ENCODE measurements at places on chromosomes 6 and 20.
A peak's percentile ranks its signal among the peaks of the same experiment; 100 is the strongest.

DNA sequence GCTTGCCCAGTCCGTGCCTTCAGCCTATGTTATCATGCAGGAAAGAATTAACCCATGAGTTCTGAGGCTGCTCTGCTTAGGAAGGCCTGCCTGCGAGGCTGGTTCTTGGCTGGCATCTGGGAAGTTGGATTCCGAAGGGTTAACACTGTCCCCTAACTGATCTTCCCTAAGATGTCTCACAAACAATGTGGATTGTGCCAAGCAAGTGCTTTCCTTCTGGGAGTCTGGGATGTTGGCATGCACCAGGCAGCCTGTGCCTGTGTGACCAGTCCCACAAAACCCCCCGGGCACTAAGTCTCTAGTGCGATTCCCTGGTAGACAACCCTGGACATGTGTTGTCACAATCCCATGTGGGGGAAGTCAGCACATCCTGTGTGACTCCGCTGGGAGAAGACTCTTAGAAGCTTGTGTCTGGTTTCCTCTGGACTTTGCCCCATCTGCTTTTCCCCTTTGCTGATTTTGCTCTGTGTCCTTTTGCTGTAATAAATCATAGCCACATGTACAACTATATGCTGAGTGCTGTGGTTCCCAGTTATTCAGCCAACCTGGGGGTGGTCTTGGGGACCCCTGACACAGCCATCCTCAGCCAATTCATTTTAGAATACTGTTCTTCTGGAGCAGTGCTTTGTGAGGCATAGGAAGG, 83.8 kb downstream of the SLC22A23 start:
- DNase-seq, result no peak

DNA sequence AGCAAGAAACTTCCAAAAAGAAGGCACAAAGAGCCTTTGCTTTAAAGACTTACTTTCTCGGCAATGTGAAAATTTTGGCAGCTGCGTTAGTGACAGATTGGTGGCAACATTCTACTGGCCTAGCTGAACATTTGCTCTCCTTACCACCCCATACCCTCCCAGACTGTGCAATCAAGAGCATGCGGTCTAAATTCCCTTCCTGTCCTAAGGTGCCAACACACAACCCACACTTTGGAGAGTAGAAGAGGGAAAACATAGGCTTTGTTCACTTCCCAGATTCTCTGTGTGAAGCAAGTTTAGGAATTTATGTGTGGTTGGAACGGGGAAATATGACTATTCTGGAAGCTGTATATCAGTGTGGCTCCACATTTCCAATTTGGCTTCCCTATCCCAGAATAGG, 29.8 kb upstream of the NEDD9 start:
- no peak for DNase-seq

DNA sequence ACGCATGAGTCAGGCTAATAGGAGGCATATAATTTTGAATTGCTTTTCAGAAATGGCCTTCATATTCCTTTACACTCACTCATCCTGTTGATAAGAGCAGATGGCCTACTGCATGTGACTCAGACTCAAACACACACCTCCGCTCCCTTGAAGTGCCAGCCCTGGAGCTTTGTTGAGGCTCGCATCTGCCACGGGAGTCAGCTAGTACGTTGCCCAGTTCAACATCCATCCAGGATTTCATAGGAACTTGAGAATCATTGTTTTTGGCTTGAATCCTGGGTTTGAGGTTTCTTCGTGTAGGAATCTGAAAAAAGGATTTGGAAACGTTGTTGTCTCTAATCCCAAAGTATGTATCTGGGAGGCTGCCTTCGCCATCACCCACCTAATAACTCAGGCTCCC, 87.4 kb upstream of the JAG1 start:
- peak; percentile 16 for DNase-seq

GRCh38 chr20:18057101-18057993, at the start of gene OVOL2:
TSS of gene OVOL2 (minus strand) at chr20:18057916. CDS start at chr20:18057634, 282 bp downstream.
- DNase-seq, result no peak

DNA sequence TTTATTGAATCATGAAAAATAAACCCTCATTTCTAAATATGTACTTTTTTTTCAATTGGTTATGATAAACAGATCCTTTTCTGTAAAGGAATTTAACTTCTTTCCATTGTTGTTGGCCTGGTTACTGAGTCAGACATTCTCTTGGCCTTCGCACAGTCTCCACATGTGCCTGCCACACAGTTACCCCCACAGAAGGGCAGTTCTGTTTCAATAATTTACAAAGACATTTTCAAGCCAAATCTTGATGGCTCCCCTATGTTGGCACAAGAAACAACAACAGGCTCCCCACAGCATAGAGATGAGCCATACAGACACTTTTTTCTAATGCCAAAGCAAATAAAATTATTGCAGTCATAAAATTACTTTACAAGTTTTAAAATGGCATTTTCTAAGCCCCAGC, 55.6 kb upstream of the BEND6 start:
- peak; percentile 95 for DNase-seq

GRCh38 chr20:14672066-14672465, 334.7 kb upstream of the FLRT3 start:
- DNase-seq, result no peak

- no peak for DNase-seq
Observed at GRCh38 chr6:31121131-31121790, 1.0 kb upstream of the CDSN start.

DNA sequence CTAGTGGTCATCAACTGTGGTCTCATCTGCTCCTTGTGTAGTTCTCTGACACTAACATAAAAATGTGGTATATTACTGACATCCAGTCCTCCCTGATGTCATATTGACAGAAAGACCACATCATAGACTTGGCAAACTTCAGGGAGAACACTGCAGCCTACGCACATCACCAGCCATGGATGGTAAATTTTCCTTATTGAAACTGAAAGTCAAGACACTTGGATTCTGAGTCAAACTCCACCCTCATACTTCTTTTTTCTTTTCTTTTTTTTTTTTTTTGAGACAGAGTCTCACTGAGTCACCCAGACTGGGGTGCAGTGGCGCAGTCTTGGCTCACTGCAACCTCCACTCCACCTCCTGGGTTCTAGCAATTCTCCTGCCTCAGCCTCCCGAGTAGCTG, 25.4 kb downstream of the NDRG3 start:
- no peak for DNase-seq

- DNase-seq, result no peak
Observed at GRCh38 chr6:138264372-138264880, 46.1 kb upstream of the PBOV1 start.

DNA sequence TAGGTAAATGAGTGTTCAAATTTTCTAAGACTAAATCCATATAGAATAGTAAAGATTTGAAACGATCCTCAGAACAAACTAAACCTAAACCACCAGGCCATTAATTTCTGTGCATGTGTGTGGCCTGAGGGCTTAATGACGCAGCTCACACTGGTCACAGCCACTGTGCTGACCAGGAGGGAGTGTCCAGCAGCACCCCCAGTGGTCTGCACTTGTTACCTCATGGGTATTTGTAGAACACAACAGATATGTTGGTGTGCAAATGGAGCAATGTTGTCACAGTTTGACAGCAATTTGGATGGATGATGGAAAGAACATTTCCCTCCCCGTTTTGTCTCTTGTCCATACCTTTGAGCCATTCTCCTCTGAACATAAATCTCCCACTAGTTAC, 122.4 kb upstream of the EXOC2 start:
- no peak for DNase-seq

DNA sequence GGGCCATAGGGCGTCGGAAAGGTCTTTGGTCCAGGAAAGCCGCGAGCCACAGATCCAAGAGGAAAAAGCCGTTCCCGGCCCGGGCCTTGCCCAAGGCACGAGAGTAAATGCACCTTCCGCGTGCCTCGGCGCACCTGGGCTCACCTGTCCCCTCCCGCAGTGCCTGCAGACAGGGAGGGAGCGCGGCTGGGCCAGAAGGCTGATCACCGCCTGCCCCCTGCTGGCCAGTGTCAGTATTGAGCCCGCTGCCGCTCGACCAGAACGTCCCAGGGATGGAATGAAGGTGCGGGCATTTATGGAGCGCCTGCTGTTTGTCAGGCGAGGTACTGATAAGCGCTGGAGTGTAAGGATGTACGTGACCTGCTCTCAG, 679 bp upstream of the LPIN3 start:
- DNase-seq, result peak; percentile 40

GRCh38 chr20:39800111-39800510, 838.0 kb downstream of the DHX35 start:
- DNase-seq, result peak; percentile 25

- no peak for DNase-seq
Observed at GRCh38 chr20:19049514-19049913, 162.9 kb upstream of the SLC24A3 start.

DNA sequence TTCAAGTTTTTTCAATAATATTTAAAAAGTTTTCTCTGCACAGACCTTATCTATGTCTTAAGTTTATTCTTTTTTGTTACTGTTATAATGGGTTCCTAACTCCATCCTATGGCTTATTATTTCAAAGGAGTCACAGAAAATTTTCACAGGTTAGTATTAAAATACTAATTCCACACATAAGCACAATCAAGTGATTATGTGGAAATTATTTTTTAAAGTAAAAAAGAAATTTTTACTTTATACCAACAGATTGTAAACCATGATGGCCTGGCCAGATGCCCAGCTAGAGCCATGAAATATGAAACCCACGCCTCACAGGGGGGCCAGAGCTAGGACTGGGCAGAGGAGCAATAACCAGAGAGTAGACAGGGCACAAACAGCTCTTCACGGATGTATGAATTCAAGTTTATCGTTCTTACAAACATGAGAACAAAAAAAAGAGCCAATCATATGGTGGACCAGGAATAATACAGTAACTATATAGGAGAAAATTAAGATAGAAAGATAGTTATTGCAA, 34.0 kb downstream of the NUDT3 start:
- peak; percentile 67 for DNase-seq

DNA sequence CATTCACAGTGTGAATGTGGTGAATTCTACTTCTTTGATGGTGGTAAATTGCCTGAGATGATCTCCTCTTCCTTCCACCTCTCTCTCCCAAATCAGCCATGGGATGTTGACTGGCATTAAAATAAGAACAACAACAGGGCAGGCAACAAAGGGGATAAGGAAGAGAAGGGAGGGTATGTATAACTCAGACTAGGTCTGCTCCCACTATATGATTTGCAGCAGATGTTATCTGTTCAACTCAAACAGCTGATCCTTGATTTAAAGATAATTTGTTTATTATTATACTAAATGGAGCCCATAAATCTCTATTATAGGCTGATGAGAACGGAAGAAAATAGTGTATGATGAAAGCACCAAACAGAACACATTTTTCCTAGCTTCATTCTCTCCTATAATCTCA, 262.0 kb downstream of the BTBD3 start:
- DNase-seq, result no peak

- no peak for DNase-seq
Observed at GRCh38 chr6:114524081-114524480, 181.3 kb upstream of the HS3ST5 start.

DNA sequence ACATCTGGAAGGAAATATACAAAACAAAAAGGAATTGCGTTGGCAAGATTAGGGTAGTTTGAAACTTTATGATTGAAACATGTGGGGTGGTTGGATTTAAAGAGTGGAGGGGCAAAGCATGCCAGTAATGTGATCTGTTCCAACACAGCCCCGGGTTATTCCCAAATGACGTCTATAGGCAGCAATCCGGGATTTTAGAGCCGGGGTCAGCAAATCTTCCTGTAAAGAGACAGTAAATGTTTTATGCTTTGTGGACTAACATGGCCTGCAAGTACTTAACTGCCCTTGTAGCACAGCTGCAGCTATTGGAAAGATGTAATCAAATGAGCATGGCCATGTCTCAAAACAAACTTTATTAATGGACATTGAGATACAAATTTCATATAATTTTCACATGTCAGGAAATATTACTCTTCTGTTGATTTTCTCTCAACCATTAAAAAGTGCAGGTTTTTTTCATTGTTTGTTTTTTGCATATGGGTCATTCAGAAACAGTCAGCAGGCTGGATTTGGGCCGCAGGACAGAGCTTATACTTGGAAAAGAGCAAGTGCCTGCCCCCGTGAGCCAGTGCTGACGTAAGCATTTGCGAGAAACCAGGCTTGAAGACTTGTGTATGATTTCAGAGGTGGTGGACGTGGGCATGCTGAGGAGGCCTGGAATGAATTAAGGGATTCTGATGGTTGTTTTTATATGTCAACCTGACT, 136.5 kb downstream of the DOK5 start:
- DNase-seq, result no peak

GRCh38 chr6:44034391-44034861, 92.8 kb downstream of the MRPL14 start:
- DNase-seq, result no peak

DNA sequence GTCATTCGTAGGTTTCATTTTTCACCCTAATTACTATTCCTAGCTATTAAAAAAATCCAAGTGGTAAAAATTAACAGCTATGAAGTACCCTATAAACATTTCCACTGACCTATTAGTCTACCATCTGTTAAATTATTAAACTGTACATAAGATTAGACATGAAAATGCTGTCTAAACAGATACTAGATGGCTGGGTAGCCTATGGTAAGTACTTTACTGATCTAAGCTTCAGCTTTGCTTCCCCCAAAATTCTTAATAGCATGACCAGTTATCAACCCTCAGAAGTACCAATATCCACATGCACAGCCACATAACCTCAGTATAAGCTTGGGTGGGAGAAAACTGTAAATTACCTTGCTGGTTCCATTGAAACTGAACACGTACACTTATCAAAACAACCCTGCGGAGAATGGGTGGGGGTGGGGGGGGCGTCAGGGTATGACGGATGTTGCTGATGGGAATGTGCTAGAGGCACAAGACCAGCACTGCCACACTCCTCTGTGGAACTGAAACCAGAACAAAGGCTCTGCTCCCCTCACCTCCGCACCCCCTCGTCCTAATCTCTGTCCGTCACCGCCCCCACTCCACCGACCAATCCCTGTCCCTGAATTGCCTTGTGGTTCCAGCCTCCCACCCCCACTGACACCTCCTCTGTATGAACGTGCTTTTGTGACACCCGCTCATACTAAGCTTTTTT, 45.3 kb downstream of the B4GALT5 start:
- DNase-seq, result no peak

- DNase-seq, result no peak
Observed at GRCh38 chr6:11604215-11604614, 66.7 kb downstream of the TMEM170B start.

- DNase-seq, result no peak
Observed at GRCh38 chr6:133890711-133891148, 1.8 kb downstream of the TCF21 start.

DNA sequence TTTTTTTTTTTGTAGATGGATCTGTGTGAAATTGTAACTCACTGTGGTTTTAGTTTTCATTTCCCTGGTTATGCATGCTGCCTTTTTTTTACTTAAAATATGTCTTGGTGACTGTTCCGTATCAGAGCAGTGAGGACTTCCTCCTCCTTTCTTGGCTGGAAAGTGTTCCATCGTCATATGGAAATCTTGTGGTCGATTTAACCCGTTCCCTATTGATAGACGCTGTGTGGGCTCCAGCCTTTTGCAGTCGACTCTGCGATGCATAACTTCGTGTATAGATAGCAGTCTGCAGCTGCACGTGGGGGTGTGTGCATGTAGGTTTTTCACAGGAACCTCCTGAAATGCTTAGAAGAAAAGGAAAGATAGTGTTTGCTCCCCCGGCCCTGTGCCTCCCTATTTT, 28.1 kb upstream of the PNPLA1 start:
- no peak for DNase-seq

All from fibroblast of gingiva (primary cell).